Lung (tissue), 17 donors: ENCODE measurements at places on chromosomes 3 and 15. TPM values are rescaled to one million over a fixed set of nuclear protein-coding genes. Genes with fewer than 3 reads are reported as not detected.
A peak's percentile ranks its signal among the peaks of the same experiment; 100 is the strongest.

The PLSCR2 gene
- total RNA-seq = not detected

DNA sequence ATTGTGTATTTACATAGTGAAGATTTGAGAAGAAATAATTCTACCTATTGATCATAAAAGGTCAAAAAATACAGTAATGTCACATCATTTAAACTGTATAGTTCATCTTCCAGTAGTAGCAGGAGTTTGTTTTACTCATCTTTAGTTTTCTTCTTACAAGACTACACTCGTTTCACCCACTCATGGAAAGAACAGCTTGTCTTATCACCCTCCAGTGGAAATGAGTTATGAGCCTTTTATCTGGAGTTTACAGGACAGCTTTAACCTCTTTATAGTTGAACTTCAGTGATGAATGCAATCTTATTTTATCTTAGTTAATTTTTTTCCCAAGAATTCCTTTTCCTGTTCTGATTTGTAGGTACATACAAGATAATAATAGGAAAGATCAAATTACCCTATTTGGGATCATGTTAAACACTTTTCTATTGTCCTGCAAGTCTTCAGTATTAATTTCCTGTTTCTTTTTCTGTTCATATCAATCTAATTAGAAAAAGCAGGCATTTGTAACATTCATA, 36.8 kb downstream of the RBMS3 start:
- H3K4me3 ChIP-seq = no peak overlapping the region
- H3K27me3 ChIP-seq = no peaks in the 10 kb centered on the region
- no peak for DNase-seq
- H3K27ac ChIP-seq = no peak overlapping the region

- no peak for DNase-seq
- no peak overlapping the region for H3K4me3 ChIP-seq
- H3K27ac ChIP-seq = peak overlapping the region; percentile 71
- peaks cover 2% of the 10 kb centered on the region for H3K4me1 ChIP-seq
These were observed 30.2 kb downstream of the ZNF710 start for GRCh38 chr15:90031231-90031791.

DNA sequence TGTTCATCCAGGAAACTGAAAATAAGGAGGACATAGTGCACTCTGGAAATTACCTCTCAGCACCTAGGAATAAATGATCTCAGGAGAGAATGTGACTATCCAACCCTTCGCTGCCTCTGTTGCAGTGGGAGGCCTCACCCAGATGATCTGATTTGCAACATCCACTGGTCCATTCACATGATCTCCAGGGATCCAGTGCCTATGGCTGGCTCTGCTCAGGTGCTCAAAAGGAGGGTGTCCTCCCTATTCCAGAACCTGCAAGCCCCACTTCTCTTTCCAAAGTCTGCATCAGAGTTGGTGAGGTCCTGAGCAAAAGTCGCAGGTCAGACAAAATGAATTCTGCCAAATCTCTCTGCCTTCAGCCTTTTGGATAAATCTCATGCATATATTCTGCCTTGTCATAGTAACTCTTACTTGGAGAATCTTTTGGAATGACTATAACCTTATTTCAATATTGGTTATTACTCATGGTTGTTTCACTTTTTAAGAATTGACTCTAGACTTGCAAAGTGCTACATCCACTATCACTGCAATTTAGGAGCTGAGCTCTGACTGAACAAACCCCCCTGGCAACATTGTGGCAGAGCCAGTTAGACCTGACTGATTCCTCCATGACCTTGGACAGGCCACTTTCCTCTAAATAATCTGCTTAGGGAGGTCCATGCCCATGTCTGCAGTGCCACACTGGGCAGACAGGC, 295.1 kb downstream of the EPHB1 start:
- H3K4me1 ChIP-seq = no peaks in the 10 kb centered on the region
- H3K36me3 ChIP-seq = no peaks in the 10 kb centered on the region
- no peaks in the 10 kb centered on the region for H3K27me3 ChIP-seq
- no peak overlapping the region for H3K4me3 ChIP-seq

The NUP210 gene
- total RNA-seq = 20.4 TPM

The SLC28A2 gene
- total RNA-seq = 0.28 TPM

- peaks cover 23% of the 10 kb centered on the region for H3K36me3 ChIP-seq
- H3K4me3 ChIP-seq = no peak overlapping the region
These were observed 27.6 kb downstream of the TBC1D23 start for GRCh38 chr3:100288288-100288894.

The ANKRD63 gene
- total RNA-seq = not detected
